ENCODE measurements at places on chromosomes 6 and 20. TPM values are rescaled to one million over a fixed set of nuclear protein-coding genes. Genes with fewer than 3 reads are reported as not detected.

GRCh38 chr20:42179768-42180167 is 561.6 kb upstream of the CHD6 start:
- DNase-seq = no peak

VSX1 gene
- total RNA-seq = not detected

- no peak for DNase-seq
Observed at GRCh38 chr6:134436950-134437349, 119.0 kb upstream of the SGK1 start.

SNRPB2 gene
- 67.3 TPM for total RNA-seq

LY6G5C gene
- 2.7 TPM for total RNA-seq

ILRUN gene
- total RNA-seq = 46.7 TPM

NKAIN2 gene
- total RNA-seq = 0.37 TPM

CD40 gene
- 0.62 TPM for total RNA-seq

DNA sequence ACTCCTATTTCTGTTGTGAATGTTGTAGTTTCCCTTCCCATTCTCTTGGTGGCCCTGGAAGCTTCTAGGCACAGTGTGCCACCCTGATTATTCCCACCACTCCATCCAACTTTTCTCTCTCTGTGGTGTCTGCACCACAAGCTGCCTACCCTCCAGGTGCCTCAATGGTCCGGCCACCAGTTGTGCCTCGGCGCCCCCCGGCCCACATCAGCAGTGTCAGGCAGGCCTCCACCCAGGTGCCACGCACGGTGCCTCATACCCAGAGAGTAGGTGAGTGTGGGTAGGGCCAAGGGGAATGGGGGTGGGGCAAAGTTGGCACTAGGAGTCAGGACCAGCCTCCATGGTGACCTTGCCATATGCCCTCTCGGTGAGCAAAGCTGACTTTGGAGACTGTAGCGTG is 23.1 kb downstream of the PABPC1L start:
- no peak for DNase-seq

GRCh38 chr6:167791091-167791779 is 35.5 kb upstream of the AFDN start:
- no peak for DNase-seq

DNA sequence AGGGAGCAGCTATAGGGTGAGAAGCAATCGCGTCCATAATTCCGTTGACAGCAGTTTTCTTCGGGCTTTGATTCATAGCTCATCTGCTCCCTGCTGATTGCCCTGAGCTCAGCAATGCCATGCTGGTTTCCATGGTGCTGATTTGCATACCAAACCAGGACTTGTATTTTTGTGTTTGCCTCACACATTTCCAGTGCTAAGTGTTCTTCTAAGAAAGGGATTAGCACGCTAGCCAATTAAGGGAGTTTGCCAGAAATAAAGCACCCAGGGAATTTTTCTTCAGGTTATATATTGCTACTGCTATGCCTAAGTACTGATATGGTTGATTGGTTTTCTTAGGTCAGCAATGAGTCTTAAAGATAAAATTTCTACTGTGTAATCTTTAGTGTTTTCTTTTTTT is 177.6 kb downstream of the PLCB1 start:
- DNase-seq = no peak

SLC17A9 gene
- not detected for total RNA-seq

VSTM2L gene
- total RNA-seq = 77.5 TPM

CTCFL gene
- not detected for total RNA-seq

- DNase-seq = peak; percentile 85
Observed at GRCh38 chr6:83215131-83216047, 22.2 kb downstream of the RWDD2A start.

DNA sequence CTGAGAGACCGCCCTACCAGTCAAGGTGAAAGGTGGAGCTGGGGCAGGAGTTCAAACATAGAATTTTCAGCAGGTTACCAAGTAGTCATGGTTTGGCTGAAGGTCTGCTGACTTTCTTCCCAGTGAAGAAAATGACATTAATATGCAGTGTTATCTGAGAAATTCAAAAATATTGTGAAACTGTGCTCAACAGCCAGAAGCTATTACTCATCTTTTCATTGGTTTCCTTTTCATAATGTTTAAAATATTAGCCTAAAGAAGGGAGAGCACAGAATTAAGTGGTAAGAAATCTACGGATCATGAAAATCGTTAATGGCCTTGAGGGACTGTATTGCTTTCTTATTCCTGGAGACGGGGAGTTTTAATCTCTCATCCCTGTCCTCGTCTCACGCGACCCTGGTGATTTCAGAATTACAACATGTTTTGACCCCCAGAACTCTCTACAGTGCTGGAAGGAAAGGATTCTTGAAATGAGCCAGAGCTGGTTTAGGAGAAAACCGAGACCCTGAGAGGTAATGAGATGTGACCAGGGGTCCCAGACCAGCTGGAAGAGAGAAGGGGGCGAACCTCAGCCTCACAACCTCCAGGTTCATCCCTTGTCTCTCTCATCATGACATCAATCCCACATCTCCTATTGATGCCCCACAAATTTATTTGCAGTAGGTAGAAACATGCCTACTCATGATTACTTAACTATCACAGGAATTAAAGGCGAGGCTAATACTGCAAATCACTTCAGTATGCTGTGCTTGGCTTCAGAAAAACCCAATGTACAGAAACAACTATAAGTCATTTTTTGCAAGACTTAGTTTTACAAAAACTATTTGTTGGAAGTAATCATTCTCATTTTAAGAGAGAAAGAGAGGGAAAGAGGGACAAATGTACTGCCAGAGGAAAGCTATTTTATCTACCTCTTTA is 209.5 kb downstream of the FNDC1 start:
- no peak for DNase-seq

STX11 gene
- 1.9 TPM for total RNA-seq

DNA sequence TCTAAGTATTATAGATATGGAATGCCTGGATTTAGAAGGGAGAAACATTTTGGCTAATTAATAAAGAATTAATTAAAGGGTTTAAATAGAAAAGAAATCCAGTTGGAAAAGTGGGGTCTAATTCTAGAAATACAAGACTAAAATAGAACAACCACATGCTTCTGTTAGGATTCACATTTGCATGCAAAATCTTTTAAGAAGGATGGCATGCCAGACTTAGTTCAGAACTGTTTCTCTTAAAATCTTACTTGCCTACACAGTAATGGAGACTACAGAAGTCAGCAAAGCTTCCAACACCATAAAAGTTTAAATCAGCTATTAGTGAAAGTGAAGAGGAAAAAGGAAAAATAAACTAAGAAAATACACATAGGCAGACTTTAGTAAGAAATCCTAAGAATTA is 32.7 kb upstream of the KATNA1 start:
- peak; percentile 17 for DNase-seq

PKHD1 gene
- 3.6 TPM for total RNA-seq

- no peak for DNase-seq
Observed at GRCh38 chr20:43536817-43537440, 21.9 kb upstream of the SGK2 start.

GRCh38 chr6:134381959-134382358 is 64.0 kb upstream of the SGK1 start:
- no peak for DNase-seq

GRCh38 chr6:98560418-98560817 is 274.0 kb upstream of the POU3F2 start:
- no peak for DNase-seq

PTCHD4 gene
- 19.2 TPM for total RNA-seq

OCSTAMP gene
- not detected for total RNA-seq

ZBTB46 gene
- 20.9 TPM for total RNA-seq

Measured in myocyte (in vitro differentiated cells).